Endodermal cell (in vitro differentiated cells): ENCODE measurements at places on chromosomes 3 and 15. TPM values are rescaled to one million over a fixed set of nuclear protein-coding genes. Genes with fewer than 3 reads are reported as not detected.

Gene RLBP1
- total RNA-seq: not detected in 2 replicates

Gene CRTAP
- 164 to 189 TPM (median 180 TPM) in 3 replicates for total RNA-seq

GRCh38 chr15:85625166-85625830 lies 169.4 kb downstream of the KLHL25 start:
- no peaks in the 10 kb centered on the region for H3K4me1 ChIP-seq
- no peak for DNase-seq
- H3K27me3 ChIP-seq: no peaks in the 10 kb centered on the region
- H3K4me3 ChIP-seq: no peak overlapping the region
- H3K27ac ChIP-seq: no peak overlapping the region
- peaks cover 59% of the 10 kb centered on the region for H3K36me3 ChIP-seq

DNA sequence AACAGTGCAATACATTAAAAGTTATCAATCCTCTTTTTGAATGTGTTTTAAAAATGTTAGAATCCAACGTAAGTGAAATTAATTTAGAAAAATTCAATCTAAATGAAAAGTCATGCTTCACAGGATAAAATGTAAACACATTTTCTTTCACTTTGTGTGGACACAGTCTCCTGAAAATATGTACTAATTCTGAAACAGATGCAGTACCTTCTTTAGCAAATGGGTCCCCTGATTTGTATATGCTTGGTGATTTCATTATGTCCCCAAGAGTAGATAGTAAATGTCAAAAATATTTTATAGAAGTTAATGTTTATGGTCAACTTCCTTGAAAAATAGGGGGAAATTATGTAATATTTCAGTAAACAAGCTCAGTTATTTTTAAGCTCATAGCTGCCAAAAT lies 28.9 kb downstream of the FOXP1 start:
- no peaks in the 10 kb centered on the region for H3K27me3 ChIP-seq
- DNase-seq: no peak
- no peaks in the 10 kb centered on the region for H3K4me1 ChIP-seq

DNA sequence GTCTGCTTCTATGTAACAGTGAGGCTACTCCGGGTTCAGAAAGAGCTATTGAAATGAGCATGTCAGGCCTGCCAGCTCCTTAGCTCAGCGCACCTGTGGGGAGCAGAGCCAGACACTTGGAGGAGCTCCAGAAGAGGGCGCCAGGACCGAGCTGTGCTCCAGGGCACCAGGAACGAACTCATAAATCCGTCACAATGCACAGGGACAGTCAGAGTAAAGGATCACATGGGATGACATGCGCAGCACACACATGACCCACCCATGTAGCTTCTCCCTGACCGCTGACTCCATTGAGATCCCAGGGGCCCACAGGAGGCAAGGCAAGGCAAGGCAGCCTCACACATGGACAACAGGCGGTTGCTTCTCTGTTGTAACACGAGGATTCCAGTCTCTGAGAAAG lies 26.0 kb upstream of the GNB5 start:
- H3K4me1 ChIP-seq: no peaks in the 10 kb centered on the region
- no peak overlapping the region for H3K27ac ChIP-seq
- no peaks in the 10 kb centered on the region for H3K36me3 ChIP-seq
- H3K4me3 ChIP-seq: no peak overlapping the region

DNA sequence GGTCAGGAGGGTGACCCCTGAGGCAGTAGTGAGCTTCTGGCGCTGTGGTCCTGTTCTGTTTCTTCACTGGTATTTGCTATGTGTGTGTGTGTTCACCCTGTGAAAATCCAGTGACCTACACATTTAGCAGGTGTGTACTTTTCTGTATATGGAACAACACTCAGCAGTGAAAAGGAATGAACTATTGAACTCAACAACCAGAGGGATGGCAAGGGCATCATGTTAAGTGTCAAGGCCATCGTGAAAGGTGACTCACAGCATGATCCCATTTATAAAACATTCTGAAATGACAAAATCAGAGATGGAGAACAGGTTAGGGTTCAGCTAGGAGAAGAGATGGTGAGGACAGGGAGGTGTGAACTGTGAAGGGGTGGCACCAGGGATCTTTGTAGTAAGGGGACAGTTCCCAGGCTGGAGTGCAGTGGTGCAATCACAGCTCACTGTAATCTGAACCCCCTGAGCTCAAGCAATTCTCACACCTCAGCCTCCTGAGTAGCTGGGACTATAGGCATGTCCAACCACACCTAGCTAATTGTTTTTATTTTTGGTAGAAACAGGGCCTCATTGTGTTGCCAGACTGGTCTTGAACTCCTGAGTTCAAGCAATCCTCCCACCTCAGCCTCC lies 10.0 kb upstream of the RAB43 start:
- H3K36me3 ChIP-seq: peaks cover 59% of the 10 kb centered on the region
- DNase-seq: no peak
- H3K27me3 ChIP-seq: no peaks in the 10 kb centered on the region
- H3K27ac ChIP-seq: no peak overlapping the region

- DNase-seq: no peak
- H3K27ac ChIP-seq: no peak overlapping the region
- H3K4me1 ChIP-seq: no peaks in the 10 kb centered on the region
- no peaks in the 10 kb centered on the region for H3K36me3 ChIP-seq
Observed at GRCh38 chr15:39075756-39076341, 505.0 kb upstream of the THBS1 start.

GRCh38 chr15:88267720-88268119 lies 11.2 kb upstream of the NTRK3 start:
- peaks cover 83% of the 10 kb centered on the region for H3K27me3 ChIP-seq
- DNase-seq: no peak
- no peaks in the 10 kb centered on the region for H3K4me1 ChIP-seq
- H3K36me3 ChIP-seq: no peaks in the 10 kb centered on the region
